ENCODE measurements at places on chromosomes 7 and 10.

- peak; percentile 60 for DNase-seq
These were observed 22.1 kb upstream of the AOAH start for GRCh38 chr7:36746347-36746746.

GRCh38 chr10:113503930-113504329 lies 48.9 kb upstream of the HABP2 start:
- no peak for DNase-seq

DNA sequence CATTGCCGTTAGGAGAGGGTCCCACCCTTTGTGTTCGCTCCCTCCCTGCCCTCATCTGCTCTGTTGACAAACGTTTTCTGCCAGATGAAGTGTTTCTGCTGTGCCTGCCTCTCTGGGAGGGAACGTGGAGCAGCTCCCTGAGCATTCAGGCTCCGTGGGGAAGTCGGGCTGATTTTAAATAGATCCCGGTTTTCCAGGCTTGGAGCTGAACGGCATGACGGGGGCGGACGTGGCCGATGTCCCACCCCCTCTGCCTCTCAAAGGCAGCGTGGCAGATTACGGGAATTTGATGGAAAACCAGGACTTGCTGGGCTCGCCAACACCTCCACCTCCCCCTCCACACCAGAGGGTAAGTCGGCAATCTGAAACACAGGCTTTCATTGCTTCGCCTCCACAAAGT lies 101.9 kb upstream of the NPS start:
- DNase-seq: no peak

DNA sequence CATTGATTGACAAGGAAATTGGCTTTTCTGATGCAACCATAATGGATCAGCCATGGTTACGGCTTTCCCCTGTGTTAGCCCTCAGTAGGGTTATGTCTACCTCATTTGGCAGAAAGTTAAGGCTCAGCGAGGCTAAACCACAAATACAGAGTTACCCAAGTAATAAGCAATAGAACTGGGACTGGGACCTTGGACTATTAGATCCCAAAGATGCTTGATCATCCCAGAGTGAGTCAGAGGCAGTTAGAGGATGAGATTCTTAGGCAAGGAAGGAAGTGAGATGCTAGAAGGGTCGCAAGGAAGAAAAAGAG lies 401.4 kb downstream of the TNS3 start:
- no peak for DNase-seq

DNA sequence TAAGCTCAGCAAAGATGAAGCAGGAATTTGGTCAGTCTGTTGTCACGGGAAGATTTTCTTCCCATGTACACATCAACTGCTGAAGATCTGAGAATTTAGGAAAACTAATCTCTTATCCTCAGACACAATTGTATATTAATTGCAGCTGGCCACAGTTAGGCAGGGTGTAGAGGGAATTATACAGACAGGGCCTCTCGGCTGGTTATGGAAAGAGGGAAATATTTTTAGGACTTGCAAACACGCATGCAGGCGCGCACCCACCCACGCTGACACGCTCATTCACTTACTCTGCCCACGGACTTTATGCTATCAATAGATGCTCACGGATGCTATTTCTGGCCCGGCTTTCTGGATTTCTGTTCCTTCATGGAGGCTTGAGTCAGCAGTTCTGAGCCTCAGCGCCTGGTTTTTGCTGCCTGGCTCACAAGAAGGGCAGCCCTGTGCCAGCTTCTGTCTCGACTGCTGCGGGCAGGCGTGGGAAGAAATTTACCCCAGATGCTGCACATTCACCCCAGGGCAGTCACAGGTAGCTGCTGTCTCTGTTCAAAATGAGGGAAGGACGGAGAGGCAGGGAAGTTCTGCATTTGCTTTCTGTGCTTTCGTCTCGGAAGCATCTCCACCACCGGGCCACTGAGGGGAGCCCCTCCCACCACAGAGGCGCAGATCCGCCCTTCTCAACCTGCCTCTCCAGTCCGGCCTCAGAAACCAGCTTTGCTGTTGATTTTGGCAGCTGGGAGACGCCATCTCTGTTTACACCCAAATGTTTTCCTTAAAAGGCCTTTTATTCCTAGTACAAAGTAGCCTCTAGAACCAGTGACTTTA lies 116.3 kb upstream of the BTBD16 start:
- peak; percentile 86 for DNase-seq

DNA sequence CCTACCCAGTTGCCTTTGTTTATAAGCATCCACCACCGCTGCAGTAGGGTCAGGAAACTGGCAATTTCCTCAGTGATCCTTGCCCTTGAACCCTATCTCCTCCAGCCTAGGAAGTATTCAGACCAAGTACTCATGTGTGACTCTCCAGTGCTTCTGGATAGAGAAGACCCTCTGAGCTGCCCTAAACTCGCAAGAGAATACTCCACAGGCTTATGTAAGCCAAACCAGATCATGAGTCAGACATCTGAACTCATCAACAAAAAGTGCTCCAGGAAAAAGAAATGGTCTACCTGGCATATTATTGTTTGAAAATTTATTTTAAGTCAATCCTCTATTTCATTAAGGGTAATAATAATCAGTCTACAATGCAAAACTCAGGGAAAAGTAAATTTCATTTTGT lies 101.3 kb downstream of the KAT6B start:
- DNase-seq: peak; percentile 35

DNA sequence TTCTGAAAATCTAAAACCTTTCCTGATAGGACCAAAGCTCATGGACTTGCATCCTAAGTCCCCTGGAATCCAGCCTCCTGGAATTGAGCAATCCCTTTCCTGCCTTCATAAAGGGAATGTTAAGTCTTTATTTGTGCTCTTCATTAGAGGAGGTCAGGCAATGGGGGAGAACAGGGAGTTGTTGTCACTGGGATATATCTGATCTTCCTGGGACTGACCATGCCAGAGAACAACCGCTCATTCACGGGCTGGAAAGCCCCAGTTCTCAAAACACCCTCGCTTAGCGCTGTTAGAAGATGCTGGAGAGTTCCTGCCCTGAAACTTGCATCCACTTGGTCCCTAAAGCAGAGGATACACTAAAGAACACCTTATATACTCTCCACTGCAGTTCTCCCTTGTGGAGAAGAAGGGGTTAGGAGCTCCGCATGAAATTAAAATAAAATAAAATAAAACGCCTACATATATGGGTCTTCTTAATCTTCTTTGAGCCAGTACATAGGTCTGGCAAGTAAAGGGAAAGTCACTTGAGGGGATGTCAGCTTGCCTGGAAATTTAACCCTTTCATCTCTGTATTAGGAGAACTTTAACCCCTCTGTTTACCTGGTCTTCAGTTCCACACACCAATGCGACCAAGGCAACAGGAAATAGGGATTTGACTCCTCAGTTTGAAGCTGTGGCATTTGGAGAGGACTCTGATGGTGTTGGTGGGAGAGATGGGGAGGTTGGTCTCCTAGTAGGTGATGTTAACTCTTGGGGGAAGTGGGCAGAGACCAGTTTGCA lies 1.2 kb downstream of the SORCS1 start:
- DNase-seq: no peak

DNA sequence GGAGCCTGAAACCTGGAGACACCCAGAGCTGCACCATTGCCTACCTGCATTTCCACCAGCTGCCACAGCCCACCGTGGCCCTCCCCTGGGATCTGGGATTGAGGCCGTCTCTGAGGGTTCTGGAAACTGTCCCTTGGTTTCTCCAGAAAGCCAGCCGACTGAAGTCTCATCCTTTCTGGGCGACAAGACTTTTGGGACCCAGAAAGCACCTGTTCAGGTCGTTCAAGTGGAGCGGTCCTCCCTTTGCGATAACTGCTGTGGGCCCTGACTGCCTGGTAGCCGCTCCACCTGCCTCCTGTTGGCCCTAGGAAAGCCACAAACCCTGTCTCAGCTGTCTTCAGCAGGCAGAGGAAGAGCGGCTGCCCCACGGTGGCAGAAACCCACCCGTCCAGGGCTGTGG lies 346.0 kb upstream of the MKI67 start:
- DNase-seq: no peak

GRCh38 chr10:60246382-60246781 lies 143.3 kb downstream of the ANK3 start:
- DNase-seq: no peak

- DNase-seq: no peak
These were observed 82.7 kb downstream of the PAX2 start for GRCh38 chr10:100827819-100828737.

DNA sequence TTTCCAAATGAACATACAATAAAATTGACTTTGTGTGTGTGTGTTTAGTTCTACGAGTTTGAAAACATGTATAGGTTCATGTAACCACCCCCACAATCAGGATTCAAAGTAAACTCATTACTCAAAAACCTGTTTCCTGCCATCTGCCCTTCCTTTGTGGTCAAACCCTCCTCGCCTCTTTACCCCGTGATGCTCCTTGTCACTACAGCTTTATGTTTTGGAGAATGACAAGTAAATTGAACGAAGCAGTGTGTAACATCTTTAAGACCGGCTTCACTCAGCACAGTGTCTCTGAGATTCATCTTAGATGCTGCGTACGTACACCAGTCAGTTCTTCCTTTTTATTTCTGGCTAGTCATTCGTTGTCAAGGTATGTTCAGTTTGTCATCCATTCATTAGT lies 54.6 kb upstream of the MKI67 start:
- DNase-seq: no peak

GRCh38 chr7:50657341-50657873 lies 92.2 kb upstream of the DDC start:
- DNase-seq: peak; percentile 84

DNA sequence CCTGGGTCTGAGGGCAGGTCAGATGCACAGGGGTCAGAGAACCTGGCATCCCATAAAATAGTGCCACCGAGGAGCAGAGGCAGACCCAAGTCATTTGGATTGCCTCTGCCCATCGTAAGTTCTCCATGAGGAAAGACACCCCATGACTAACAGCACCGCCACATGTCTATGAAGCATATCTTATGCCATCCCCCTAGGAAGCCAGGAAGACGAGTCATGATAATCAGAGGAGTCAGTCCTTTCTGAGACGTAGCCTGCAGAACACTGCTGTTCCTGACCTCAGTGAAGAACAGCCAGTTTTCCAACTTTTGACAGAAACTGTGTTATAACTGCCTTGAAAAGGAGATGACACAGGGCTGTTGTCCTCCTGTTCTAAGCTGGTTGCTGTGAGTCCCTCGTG lies 51.2 kb downstream of the INSYN2A start:
- DNase-seq: peak; percentile 55

GRCh38 chr7:136009488-136010079 lies 32.4 kb upstream of the MTPN start:
- peak; percentile 75 for DNase-seq

DNA sequence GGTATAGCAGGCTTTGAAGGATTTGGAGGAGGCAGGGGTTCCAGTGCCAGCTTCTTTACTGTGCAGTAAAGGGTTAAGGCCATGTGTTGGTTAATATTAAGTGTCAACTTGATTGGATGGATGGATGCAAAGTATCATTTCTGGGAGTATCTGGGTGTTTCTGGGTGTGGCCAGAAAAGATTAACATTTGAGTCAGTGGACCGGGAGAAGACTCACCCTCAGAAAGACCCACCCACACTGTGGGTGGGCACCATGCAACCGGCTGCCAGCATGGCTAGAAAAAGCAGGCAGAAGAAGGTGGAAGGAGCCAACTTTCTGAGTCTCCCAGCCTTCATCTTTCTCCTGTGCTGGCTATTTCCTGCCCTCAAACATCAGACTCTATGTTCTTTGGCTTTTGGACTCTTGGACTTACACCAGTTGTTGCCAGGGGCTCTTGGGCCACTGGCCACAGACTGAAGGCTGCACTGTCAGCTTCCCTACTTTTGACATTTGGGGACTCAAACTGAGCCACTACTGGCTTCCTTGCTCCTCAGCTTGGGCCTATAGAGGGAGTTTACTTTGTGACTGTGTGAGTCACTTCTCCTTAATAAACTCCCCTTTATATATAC lies 6.8 kb upstream of the TRUB1 start:
- DNase-seq: no peak

DNA sequence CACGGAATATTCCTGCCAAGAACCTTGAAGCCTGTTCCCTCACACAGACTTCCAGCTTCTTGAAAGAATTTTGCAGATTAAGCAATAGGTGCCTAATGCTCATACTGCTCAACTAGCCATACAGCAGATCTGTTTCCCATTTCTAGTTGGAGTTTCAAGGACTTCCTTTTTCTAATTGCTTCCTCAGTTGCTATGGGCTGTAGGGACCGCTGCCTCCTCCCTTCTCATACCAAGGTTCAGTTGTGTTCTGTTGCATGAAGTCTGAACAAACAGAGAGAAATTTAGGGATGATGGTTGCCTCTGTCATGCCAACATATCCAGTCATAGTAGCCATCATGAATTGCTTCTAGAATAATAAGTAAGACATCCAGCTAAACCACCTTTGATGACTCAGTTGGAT lies 6.8 kb downstream of the ITGA8 start:
- peak; percentile 40 for DNase-seq

- DNase-seq: no peak
These were observed 63.7 kb downstream of the LCOR start for GRCh38 chr10:96895662-96896424.

- peak; percentile 57 for DNase-seq
These were observed 498 bp upstream of the ST7 start for GRCh38 chr7:116952635-116953371.

DNA sequence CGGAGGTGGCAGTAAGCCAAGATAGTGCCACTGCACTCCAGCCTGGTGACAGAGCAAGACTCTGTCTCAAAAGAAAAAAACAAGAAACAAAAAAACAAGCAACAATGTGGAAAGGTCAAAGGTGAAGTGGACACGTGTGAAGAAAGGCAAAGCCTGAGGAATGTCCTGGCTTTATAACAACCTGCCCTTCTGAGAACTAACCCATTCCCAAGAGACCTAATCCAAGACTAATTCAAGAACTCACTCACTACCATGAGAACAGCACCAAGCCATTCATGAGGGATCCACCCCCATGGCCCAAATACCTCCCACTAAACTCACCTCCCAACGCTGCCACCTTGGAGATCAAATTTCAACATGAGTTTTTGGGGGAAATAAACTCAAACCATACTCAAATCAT lies 47.5 kb upstream of the KIF5B start:
- peak; percentile 42 for DNase-seq

GRCh38 chr10:121668314-121669027 lies 70.2 kb upstream of the FGFR2 start:
- no peak for DNase-seq

GRCh38 chr7:37942934-37943610 lies 22.6 kb downstream of the EPDR1 start:
- DNase-seq: peak; percentile 86

GRCh38 chr7:40865441-40866233 lies 730.8 kb downstream of the SUGCT start:
- no peak for DNase-seq

GRCh38 chr10:70786799-70787415 lies 1.7 kb upstream of the TBATA start:
- DNase-seq: no peak

GRCh38 chr10:7417103-7417623 lies 6.3 kb upstream of the SFMBT2 start:
- peak; percentile 71 for DNase-seq

Data from fibroblast of the aortic adventitia (primary cell).